ENCODE measurements at places on chromosomes 1 and 21. TPM values are rescaled to one million over a fixed set of nuclear protein-coding genes. Genes with fewer than 3 reads are reported as not detected.

Gene KRTAP25-1
- not detected for total RNA-seq

Gene OR2M3
- not detected for total RNA-seq

Gene ASH1L
- 54.5 TPM for total RNA-seq

Gene PROX1
- total RNA-seq = 1.4 TPM

Gene CNKSR1
- total RNA-seq = 45.6 TPM

Gene HJV
- not detected for total RNA-seq

Gene PTGER3
- 49.4 TPM for total RNA-seq

Gene TRPM2
- total RNA-seq = 3.4 TPM

Gene ZNF683
- not detected for total RNA-seq

Gene LCE6A
- total RNA-seq = 45.5 TPM

Gene ANKRD45
- not detected for total RNA-seq

Gene TACSTD2
- total RNA-seq = 724 TPM

Gene OR2L8
- total RNA-seq = 0.97 TPM

Gene PRKAA2
- 4.3 TPM for total RNA-seq

Gene BTBD8
- 7.2 TPM for total RNA-seq

Gene OR2L2
- total RNA-seq = not detected

Gene DIO1
- not detected for total RNA-seq

Gene SPRR2B
- total RNA-seq = 3.3 TPM

Gene FAM72C
- 1.9 TPM for total RNA-seq

Gene TMEM52
- total RNA-seq = 3.1 TPM

Gene BATF3
- total RNA-seq = not detected

Gene C1orf94
- not detected for total RNA-seq

Gene PAX7
- total RNA-seq = not detected

Gene TNFRSF4
- 0.42 TPM for total RNA-seq

Gene CA6
- 49.2 TPM for total RNA-seq

Gene C1orf74
- 15.0 TPM for total RNA-seq

Gene GSTM5
- 1.4 TPM for total RNA-seq

Gene RIMKLA
- total RNA-seq = 0.64 TPM

Gene FOXO6
- total RNA-seq = 2.8 TPM

Gene ADGRB2
- total RNA-seq = 6.0 TPM

Gene CHODL
- 1.5 TPM for total RNA-seq

Gene TTC34
- 0.56 TPM for total RNA-seq

Gene UBL4B
- 0.48 TPM for total RNA-seq

Gene TMEM167B
- total RNA-seq = 35.1 TPM

Gene SUCO
- total RNA-seq = 23.9 TPM

Gene NR1I3
- total RNA-seq = not detected

Gene CLCA1
- total RNA-seq = not detected

Gene RHCE
- total RNA-seq = 0.34 TPM

Gene HHAT
- total RNA-seq = 20.0 TPM

Gene HYI
- 31.5 TPM for total RNA-seq

Gene OR14K1
- 0.57 TPM for total RNA-seq

Gene EPS8L3
- total RNA-seq = not detected

Gene FCRL6
- not detected for total RNA-seq

Gene SPRR1A
- total RNA-seq = not detected

Gene NEGR1
- 9.9 TPM for total RNA-seq
